ENCODE measurements at places on chromosomes 3 and 15. TPM values are rescaled to one million over a fixed set of nuclear protein-coding genes. Genes with fewer than 3 reads are reported as not detected.

CCR2 gene
- total RNA-seq: not detected

LXN gene
- total RNA-seq: 3.6 TPM

ATP2C1 gene
- total RNA-seq: 50.4 TPM

DAZL gene
- total RNA-seq: not detected

CMTM8 gene
- total RNA-seq: 7.8 TPM

GOLGA8R gene
- 0.60 TPM for total RNA-seq

KNSTRN gene
- 29.9 TPM for total RNA-seq

SNX4 gene
- total RNA-seq: 23.1 TPM

MASP1 gene
- not detected for total RNA-seq

TATDN2 gene
- total RNA-seq: 11.1 TPM

CRABP1 gene
- total RNA-seq: not detected

NAA80 gene
- 38.5 TPM for total RNA-seq

GATM gene
- 1.2 TPM for total RNA-seq

CYP1A2 gene
- not detected for total RNA-seq

MAGEL2 gene
- total RNA-seq: not detected

STRIT1 gene
- total RNA-seq: not detected

HDC gene
- total RNA-seq: not detected

ANKRD34C gene
- total RNA-seq: not detected

IFT122 gene
- total RNA-seq: 9.5 TPM

RPL39L gene
- total RNA-seq: 46.6 TPM

RNF111 gene
- 19.6 TPM for total RNA-seq

SIDT1 gene
- 1.4 TPM for total RNA-seq

THRB gene
- 2.8 TPM for total RNA-seq

BLOC1S6 gene
- total RNA-seq: 26.3 TPM

OR4F15 gene
- total RNA-seq: not detected

MORC1 gene
- total RNA-seq: not detected

STT3B gene
- 80.8 TPM for total RNA-seq

KBTBD13 gene
- total RNA-seq: not detected
